Stimulated activated CD8-positive, alpha-beta memory T cell treated with anti-CD3 and anti-CD28 coated beads, Interleukin-15, amount 100 ng/mL, for 48 hours (primary cell): ENCODE measurements at places on chromosomes 6 and 20.

DNA sequence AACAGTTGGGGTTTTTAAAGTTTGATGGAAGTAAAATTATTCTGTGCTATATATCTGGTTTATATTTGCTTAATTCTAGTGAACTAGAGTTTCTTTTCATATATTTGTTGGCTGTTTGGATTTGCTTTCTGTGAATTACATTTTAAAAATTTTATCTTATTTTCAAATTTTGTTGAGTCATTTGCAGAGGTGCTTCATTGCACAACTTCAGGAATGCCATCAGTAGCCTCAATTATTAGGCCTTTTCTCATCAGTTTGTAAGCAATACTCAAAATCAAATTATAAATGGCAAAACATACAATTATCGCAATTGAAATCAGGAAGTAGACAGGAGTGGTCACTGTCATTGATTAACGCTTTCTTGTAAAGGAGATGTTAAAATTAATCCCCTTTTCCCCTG is 96.9 kb downstream of the UBE3D start:
- no peak for DNase-seq

GRCh38 chr20:63377256-63377941 is 16.2 kb upstream of the CHRNA4 start:
- no peak for DNase-seq

DNA sequence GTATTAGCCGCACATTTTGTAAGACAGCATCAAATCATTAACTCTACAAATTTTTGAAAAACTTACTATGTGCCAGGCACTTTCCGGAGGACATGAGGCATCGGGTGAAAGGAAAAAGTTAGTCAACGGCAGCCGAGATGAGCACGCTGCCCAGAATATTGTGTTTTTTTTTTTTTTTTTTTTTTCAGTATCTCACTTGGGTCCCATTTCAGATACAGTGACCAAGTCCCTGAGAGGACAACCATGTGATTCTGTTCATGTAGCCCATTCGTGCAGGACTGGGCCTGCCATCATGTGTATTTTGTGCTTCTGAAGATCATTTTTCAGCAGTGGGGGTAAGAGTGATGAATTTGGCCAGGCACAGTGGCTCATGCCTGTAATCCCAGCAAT is 1.3 kb downstream of the SLA2 start:
- DNase-seq: peak; percentile 40

DNA sequence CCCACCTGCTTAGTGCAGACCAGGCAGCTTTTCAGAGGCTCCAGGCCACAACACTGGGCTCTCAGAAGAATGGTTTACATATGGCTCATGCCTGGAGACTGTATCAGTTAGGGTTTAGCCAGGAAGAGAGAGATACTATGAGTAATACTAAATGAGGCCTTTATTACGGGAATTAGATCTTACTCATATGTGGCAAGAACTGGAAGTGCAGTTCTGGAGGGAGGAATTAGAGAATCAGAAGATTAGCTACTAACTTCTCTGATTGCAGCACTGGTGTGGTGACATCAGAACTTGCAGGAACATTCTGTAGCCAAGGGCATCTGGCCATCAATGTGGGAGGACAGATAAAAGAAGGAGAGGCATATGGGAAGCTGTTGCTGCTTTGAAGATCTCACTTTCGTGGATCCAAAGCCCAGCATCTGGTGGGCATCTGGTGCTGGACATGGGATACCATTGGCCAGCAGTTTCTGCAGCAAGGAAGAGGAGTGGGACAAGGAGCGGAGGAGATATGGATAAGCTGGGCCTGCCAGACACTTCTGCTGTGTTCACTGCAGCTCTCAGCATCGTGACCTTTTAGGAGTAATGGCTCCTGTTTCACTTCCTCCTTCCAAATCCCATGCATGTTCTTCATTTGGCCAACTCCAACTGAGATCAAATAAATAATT is 248.5 kb downstream of the BTBD3 start:
- no peak for DNase-seq

GRCh38 chr6:82138075-82138791 is 109.3 kb downstream of the IBTK start:
- DNase-seq: no peak

DNA sequence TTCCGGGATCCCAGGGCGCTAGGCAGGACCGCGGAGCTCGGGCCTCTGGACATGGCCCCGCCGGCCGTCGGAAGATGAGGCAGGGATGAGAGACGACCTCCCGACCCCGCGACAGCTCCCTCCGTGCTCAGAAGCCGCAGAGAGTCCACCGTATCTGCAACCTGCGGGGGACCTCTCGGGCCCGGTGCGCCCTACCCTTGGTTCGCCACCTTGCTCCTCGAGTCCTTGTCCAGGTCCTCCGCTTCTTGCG is 301 bp downstream of the PPP1R3D start:
- DNase-seq: no peak

DNA sequence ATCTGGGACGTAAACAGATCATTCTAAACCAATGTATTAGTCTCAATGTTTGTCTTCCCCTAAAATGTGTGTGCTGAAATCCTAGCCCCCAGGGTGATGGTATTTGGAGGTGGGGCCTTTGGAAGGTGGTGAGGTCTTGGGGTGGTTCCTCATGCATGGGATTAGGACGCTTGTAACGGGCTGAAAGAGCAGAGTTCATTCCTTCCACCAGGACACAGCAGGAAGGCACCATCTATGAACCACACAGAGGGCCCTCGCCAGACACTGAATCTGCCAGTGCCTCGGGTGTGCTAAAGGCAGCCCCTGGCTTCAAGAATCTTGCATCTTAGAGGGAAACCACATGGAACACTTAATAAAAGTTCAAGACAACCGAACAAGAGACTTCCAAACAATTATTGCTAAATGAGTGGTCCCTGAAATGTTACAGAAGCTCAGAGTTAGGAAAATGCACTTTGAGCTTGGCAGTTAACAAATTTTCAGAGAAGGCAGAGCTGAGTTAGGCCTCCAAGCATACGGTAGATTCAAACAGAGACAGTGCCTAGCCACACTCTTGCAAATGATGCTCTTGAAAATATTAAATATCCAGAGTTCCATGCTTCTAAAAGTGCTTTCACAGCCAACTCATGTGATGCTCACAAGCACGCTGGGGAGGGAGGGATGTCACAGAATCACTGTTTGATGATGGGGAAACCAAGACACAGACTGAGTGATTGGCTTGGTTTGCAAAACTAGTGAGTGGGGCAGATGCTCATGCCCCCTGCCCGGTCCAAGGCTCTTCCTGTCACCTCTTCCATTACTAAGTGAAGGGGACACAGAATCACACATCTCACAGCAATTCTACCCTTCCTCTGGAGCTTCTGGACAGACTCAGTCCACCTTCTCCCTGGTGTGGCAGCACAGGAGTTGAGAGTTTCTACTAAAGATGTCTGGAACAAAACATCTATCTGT is 27.4 kb downstream of the TBC1D7 start:
- no peak for DNase-seq

GRCh38 chr20:14879020-14879697 is 541.7 kb upstream of the FLRT3 start:
- no peak for DNase-seq

- no peak for DNase-seq
Measured at GRCh38 chr6:50853939-50854338, 35.3 kb downstream of the TFAP2B start.

- DNase-seq: no peak
Measured at GRCh38 chr6:55833284-55833683, 42.1 kb downstream of the BMP5 start.

- no peak for DNase-seq
Measured at GRCh38 chr6:41341580-41341979, 6.2 kb downstream of the NCR2 start.

- DNase-seq: no peak
Measured at GRCh38 chr6:148653138-148653776, 93.6 kb upstream of the UST start.

GRCh38 chr20:24684421-24684871 is 215.0 kb downstream of the SYNDIG1 start:
- no peak for DNase-seq

- DNase-seq: peak; percentile 60
Measured at GRCh38 chr6:139161817-139162284, 27.0 kb downstream of the HECA start.

DNA sequence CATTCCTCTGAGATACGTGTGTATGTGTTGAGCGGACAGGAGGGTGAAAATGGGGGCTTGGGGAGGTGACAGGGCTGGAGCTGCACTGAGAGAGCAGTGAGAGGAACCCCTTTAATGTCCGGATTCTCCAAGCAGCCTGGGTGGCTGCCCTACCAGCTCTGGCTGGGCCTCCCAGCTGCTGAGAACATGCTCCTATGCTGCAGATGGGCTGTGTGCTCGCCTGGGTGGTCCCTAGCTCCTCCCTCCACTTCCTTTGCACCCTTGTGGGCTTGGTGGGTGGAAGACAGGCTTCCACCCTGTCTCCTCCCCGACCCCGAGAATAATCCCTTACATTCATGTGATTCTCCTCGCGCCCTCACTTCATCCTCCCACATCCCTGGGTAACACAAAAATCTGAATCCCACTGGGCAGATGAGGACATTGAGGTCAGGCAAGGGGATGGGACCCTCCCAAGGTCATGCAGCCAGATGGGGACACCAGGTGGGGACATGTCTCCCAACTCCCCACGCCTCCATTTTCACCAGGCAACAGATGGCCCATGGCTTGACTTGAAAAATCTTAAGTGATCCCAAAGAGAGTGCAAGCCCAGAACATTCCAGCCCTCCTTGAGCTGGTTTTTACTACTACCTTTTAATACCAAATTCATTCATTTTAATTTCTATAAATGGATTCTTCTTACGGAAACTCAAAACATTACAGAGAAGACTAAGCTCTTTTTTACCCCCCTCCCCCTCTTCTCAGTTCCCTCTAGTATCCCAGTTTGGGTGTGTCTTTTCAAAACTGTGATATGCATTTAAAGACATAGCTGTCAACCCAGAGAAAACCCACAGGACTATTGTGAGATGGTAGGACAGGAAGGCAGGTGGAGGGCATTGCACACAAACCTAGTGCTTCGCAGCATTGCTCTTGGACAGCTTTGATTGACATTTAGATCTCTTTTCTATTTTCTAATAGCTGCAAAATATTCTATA is 5.0 kb upstream of the PDRG1 start:
- no peak for DNase-seq

DNA sequence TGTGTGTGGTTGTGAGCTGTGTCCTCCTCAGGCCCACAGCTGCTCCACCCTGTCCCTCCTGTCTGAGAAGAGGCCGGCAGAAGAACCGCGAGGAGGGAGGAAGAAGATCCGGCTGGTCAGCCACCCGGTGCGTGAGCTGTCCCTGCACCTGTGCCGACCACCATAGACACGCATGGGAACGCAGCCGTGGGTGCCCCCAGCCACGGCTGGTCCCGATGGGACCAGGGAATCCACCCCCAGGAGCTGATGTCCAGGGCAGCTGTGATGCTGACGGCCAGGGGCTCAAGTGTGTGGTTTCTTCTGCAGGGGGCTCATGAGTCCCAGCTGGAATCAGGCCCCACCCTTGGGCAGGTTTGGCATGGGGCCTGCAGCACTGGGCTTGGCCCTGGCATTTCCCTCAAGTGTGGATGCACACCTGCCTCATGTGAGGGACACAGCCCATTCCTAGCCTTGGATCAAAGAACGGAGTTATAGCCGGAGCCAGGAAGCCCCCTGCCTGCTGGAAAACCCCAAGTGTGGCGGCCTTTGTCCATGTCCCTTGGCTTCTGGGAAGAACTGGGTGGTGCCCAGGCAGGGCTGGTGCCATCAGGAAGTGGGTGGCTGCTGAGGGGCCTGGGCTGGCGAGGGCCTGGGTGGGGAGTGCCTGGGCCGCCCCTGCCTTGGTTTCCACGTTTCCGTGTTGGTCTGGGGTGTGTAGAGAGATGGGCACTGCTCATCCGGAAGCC is 4.6 kb upstream of the TNFRSF6B start:
- no peak for DNase-seq

- no peak for DNase-seq
Measured at GRCh38 chr6:153942361-153942760, 96.7 kb upstream of the OPRM1 start.

GRCh38 chr6:133891149-133891926 is 2.4 kb downstream of the TCF21 start:
- DNase-seq: no peak

DNA sequence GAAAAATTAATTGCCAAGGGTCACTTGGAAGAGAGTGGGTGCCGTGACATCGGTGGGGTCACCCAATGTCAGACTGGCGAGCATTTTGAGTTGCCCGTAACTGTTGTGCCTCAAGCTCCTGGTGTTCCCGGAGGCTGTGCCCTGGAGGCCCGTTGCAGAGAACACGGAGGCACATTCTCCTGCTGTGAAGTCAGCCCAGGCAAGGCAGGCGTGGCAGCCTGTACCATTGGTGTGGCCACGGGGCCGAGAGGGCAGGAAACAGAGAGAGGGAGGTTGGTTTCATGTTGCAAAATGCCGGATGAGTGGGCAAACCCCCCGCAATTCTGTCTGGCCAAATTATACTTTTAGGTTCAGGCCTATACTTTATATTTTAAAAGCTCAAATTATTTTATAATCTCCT is 81.2 kb downstream of the THBS2 start:
- no peak for DNase-seq
